ENCODE measurements at places on chromosomes 2 and 18. TPM values are rescaled to one million over a fixed set of nuclear protein-coding genes. Genes with fewer than 3 reads are reported as not detected.

DNA sequence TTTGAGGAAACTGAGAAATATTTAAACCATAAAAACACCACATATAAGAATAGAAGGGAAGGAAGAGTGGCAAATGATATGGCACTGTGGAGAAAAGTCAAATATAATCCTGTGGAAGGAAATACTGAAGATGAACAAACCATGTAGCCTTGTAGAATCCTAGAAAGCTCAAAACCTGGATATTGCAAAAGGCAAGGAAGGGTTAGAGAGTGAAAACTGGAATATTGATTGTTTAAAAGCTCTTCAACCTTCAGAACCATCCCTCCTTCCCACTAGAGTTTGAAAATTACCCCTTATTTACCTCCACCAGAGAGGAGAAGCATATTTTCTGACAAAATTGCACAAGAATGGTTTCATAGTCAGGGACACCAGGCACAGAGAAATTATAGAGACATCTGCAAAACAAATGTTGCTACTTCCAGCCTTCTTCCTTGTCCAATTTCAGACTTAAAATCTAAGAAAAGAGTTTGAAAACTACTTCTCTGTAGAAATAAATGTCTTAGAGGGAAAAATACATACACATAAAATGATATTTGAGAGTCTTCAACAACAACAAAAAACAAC is 48.0 kb downstream of the ANTXR1 start:
- DNase-seq = no peak

DNA sequence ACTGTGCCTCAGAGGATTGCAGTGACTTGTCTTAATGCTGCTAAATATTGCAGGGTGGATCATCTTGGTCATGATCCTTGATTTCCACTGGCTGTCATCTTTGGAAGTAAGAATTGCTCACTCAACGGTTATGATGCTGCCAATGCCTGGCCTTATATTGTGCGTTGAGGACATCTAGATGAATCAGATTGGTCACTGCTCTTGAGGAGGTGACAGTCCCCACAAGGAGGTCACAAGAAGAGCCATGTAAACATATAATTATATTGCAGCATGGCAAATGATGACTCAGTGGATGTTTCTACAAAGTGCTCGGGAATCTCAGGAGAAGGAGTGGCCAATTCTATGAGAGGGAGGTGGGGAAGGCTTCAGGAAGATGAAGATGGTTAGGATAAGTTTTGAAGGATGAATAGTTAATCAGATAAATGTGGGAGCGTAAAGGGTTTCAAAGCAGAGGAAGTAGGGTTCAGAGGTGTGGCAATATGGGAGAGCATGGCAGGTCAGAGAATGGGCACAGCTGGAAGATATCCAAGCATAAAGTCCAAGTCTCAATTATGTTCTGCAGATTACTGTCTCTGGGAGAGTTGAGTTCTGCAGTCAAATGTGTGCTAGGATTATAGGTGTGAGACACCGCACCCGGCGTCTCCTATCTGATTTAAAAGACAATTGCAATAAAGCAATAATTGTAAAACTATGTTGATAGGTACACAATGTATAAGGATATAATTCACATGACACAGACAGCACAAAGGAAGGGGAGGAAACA is 21.3 kb upstream of the TMEM131 start:
- DNase-seq = no peak

- DNase-seq = no peak
Measured at GRCh38 chr2:192011196-192011595, 164.3 kb upstream of the CAVIN2 start.

GRCh38 chr2:150429384-150429961 is 58.0 kb downstream of the RND3 start:
- DNase-seq = no peak

GRCh38 chr2:144523596-144524117 is 3.7 kb upstream of the ZEB2 start:
- DNase-seq = no peak

- DNase-seq = no peak
Measured at GRCh38 chr18:12290086-12290485, 18.0 kb upstream of the TUBB6 start.

DNA sequence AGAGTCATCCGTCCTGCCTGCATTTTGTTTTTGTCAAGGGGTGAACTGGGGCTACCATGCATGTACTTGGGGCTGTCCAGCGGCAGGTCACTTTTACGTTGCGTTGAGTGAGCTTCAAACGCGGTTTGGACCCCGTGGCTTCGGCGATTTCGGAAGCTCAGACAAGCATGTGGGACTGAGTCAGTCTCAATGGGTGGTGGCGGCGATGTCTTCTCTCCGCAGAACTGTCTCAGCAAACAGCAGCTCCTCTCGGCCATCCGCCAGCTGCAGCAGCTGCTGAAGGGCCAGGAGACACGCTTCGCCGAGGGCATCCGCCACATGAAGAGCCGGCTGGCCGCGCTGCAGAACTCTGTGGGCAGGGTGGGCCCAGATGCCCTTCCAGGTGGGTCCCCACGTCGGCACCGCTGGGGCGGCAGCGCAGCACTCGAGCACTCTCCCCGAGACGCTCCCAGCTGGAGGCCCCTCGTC is 21.3 kb downstream of the FBLN7 start:
- DNase-seq = no peak

- DNase-seq = no peak
Measured at GRCh38 chr2:190882856-190883582, 2.4 kb downstream of the GLS start.

- no peak for DNase-seq
Measured at GRCh38 chr2:203918839-203919238, 17.7 kb upstream of the ICOS start.

DNA sequence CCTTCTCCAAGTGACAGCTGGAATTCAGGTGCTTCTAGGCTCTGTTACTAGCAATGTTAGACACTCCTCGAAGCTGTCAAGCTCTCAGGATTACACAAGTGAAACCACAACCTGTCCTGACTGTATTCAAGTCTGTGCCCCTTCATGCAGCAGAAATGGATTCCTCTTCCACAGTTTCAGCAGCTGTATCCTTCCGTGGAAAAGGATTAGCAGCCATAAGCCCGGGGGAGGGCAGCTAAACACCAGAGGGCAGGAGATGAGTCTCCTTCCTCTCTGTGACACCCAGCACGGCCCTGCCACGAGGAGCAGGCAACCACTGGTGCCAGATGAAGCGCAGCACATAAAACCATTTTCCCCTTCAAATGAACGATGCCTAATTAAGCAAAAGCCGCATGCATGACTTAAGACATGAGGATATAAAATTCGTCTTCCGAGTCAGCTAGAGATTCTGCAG is 1.2 kb downstream of the ST3GAL5 start:
- DNase-seq = no peak

Gene SP5
- total RNA-seq = 0.73 TPM

DNA sequence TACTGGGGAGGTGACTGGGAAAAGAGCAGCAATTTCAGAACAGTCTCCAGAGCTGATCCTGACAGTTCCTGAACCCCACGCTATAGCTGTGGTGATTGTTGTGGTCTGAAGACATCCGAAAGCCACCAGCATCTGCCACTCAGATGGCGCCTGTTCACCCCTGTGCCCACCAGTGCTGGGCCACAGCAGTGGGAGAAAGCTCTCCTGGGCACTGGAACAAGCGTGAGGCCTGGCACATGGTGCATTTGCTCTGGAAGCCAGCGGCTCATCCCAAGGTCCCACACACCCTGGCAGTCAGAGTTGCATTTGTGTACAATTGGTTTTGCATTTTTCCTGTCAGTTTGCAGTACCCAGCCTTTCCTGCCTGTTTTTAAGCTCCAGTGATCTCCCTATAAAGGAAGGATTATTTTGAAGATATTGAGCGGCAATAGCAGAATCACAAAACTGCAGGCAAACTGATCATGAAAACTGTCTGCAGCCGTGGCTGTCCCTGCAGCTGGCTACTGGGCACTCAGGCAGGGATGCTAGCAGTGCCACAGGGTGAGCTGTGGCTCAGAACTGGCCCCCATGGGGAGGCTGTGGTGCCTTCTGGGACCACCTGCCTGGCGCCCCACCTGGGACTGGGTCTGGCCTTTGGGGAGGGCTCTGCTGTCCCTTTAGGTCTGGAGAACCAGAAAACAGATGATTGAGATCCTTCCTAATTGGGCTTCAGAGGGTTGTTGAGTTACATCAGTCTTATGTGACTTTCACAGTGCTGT is 30.1 kb downstream of the IMPA2 start:
- no peak for DNase-seq

GRCh38 chr18:13495961-13496360 is 230.4 kb downstream of the FAM210A start:
- DNase-seq = no peak

DNA sequence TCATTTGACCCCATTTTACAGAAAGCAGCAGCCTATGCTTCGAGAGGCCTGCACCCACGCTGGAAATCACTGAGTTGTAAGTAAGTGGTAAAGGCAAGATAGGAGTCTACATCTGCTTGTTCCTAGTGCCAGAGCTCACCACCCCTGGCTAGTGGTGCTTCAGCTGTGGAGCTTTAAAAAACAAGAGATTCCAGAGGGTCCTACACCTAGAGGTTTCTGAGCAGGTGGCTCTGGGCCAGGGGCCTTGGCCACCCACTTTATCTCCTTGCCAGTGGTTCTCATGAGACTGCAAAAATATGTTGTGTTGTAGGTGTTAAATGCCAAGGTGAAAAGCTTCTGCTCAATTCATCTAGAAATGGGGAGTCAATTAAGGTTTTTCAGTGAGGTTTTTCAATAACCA is 60.0 kb upstream of the SERTAD2 start:
- no peak for DNase-seq

DNA sequence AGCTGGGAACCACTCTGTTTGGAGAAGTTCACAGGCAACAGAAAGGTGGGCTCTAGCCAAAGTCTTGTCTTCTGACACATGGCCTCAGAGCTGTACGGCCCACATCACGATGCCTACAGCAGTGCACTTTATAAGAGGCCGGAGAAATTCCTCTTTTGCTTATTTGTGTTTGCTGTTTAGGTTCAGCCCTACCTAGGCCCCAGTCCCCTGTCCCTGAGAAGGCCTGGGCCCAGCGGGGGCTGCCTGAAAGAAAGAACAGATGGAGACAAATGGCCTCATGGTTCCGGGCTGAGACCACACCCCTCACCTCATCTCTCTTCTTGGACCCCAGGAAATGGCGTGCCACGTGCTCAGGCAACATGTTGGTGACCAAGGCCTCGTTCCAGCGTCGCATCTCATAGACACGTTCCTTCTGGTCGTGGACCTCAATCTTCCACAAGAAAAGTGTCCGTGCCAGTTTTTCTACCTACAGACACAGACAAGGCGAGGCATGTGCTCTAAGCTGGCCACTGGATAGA is 30.9 kb downstream of the CENPO start:
- no peak for DNase-seq
